ENCODE measurements at places on chromosomes 11 and 22.

DNA sequence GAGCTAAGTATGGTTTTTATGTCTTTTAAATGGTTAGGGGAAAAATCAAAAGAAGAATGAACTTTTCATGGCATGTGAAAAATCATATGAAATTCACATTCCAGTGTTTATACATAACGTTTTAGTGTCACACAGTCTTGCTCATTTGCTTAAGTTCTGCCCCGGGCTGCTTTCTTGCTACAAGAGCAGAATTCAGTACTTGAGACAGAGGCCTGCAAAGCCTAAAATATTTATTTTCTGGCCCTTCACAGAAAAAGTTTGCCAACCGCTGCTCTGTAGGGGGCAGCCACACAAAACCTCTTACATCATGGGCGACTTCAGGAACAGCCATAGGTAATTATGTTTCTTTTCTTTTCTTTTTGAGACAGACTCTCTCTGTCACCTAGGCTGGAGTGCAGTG is 1.0 kb upstream of the ATG2A start:
- no peak for DNase-seq

DNA sequence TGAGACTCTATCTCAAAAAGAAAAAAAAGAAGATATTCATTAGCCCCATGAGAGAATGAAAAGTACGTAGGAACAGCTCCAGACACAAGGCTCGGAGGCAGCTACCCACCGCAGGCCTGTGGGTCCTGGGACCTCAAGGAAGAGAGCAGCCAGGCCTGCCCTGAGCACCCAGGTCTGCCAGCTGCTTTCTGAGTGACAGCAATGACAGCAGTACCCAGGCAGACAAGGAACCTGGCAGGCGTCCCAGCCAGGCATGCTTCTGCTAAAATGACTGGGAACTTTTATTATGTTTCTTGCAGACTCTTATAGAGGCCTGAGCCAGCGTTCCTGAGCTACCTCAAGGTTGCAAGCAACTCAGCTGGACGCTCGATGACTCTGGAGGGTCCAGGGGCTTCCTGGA is 31.6 kb downstream of the CPT1A start:
- no peak for DNase-seq

GRCh38 chr11:61526956-61527731 is 18.6 kb downstream of the LRRC10B start:
- no peak for DNase-seq

DNA sequence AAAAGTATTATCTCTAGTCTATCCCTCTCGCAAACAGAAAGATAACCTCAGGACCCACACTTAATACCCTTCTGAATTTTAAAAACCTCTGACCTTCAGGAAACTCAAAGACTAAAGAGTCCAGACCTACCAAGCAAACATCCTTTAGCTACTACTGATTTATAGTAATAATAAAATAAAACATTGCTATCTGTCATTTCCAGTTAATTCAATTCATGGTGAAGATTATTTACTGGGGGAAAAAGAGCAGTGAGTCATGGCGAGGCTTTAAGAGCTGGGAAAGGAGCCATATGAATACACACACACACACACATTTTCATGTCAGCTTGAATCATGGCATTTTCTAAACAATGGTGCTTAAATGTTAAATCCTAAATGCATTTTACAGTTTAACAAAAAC is 87.1 kb downstream of the FAM76B start:
- peak; percentile 43 for DNase-seq

Measured in hindlimb muscle (tissue), 1 donor.